Eye (tissue), 1 donor: ENCODE measurements at places on chromosomes 4 and X.
A peak's percentile ranks its signal among the peaks of the same experiment; 100 is the strongest.

- no peak for DNase-seq
Observed at GRCh38 chr4:2368746-2369437, 49.6 kb downstream of the ZFYVE28 start.

DNA sequence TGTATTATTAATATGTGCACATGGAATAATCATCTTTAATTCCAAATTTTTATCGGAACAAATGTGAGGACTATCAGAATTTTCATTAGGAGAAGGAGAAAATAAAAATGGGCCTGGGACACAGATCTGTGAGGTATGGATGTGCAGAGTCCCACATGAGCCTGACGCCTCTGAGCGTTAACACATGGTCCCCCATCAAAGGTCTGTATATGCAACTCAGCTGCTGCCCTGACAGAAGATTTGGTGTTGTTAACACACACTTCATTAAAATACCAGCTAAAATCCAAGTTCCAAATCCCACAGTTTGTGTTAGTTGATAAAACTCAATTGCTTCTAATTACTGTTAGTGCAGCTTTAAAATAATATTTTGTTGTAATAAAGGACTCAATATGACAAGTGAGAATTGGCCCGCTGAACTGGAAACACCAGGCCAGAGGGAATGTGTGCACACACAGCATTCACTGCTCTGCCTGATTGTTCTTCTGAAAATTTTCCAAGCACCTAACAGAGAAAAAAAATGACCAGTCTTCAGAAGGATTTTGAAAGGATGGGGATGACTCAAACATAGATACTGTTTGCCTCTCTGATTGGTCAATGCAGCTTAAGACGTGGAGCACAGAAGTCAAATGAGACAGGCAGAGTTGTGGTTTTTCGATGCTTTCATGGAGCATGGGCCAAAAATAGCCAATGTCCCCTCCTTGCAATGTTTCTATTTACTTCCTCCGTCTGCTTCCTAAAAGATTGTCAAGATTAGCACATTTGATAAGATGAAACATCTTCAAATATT lies 266.6 kb downstream of the NKX6-1 start:
- DNase-seq = peak; percentile 31

GRCh38 chr4:24249972-24250371 lies 334.4 kb downstream of the DHX15 start:
- DNase-seq = no peak

- no peak for DNase-seq
Observed at GRCh38 chrX:152896450-152896849, 1.4 kb upstream of the ZNF185 start.

DNA sequence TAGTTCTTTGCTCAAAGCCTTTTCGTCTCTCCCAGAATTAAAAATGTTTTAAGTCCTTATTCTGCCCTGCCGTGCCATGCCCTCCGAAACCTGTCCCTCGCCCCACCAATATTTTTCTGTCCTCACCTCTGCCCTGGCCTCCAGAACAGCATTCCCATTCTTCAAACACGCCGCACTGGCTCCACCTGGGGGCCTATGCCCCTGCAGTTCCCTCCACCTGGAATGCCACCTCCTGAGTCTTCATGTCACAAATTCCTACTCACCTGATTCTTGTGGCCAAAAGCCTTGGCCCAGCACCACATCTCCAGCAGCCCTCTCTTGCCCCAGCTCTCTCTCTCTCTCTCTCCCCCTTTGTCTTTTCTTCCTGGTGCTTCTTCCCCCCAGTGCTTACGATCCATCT lies 91.6 kb downstream of the APBB2 start:
- no peak for DNase-seq

DNA sequence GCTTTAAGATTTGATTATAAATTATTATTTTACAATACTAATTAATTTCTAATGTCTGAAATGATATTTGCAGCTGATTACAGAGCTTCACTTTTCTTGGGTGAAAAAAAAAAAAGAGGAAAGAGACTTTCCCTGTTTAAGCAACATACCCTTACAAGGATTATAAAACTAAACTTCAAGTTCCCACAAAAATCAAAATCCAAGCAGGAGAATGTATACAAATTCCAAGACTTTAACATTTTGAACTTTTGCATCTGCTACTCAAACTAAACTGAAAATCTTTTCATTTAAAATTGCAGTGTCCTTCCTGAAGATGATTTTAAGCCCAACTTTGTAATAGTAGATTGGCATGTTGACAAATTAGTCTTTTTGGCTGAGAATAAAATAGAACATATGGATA lies 742.4 kb upstream of the INTU start:
- no peak for DNase-seq

DNA sequence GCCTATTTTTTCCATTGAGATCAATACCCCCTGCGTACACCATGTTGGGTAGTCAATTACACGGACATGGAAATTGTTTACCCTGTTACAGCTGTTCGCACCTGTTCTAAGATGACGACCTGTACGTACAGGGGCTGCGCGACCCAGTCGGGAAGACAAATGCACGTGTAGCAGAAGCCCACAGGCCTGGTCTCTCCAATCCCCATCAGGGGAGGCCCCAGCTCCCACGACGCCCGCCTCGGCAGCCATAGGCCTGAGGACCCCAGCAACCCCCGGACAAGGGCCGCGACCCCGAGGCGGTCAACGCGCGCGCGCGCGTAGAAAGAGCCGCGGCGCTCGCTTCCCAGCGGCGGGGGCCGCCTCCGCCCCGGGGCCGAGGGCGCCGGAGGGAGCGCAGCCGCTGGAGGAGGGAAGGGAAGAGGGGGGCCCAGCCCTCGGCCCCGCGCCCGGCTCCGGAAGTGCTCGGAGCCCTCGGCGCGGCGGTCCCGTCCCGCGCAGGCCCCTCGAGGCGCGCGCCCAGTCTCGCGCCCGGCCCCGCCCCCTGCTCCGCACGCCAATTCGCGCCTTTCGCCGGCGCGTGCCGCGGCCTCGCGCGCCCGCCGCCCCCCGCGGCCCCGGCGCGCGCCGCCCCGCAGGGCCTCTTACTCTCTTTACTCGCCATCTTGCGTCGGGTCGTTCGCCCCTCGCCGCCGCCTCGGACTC lies 618 bp downstream of the RBBP7 start:
- no peak for DNase-seq

DNA sequence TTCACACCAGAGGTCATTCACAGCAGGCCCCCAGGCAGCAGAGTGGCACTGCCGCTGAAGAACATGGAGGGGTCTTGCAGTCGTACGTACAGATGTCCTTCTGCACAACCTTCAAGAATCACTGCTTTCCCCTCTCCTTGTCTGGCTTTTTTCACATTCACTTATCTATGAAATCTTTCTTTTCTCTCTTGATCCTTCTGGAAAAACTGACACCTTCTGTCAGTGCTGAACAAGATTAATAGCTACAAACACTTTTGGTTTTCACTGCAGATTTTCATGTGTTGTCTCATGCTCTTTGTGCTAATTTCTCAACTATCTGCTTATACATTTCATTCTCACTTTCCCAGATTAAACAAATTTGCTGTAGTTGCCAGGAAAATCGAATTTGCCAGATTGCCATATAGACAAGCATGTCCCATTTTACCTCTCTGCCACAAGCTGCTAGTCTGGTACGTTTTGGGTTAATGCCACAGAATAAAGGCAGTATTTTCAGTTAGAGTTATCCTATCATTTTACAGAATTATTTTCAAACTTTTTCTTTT lies 83.1 kb downstream of the RPS3A start:
- DNase-seq = no peak

- DNase-seq = no peak
Observed at GRCh38 chr4:34943741-34944386, 1300.5 kb downstream of the ARAP2 start.

GRCh38 chrX:13059637-13060499 lies 15.4 kb upstream of the FAM9C start:
- no peak for DNase-seq

DNA sequence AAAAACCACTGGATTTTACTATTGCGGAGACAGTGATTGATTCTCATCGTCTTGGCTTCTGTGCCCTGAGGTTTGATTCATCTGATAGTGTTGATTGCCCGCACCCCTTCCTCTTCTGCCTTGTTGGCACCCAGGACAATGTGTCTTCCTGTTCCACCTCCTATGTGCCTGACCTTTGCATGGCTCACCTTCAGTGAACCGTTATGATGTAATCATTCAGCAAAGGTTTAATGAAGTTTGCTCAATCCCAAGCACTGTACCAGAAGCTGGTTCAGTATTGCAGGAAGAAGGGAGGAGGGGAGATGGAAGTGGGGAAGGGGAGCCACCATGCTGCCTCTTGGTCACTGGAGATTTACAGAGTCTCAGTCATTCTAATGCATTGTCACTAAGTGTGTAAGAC lies 36.3 kb downstream of the PDGFRA start:
- DNase-seq = no peak

GRCh38 chr4:1004557-1005485 lies 6.6 kb upstream of the FGFRL1 start:
- DNase-seq = no peak

GRCh38 chrX:13008189-13008533 lies 33.3 kb downstream of the TMSB4X start:
- DNase-seq = no peak

DNA sequence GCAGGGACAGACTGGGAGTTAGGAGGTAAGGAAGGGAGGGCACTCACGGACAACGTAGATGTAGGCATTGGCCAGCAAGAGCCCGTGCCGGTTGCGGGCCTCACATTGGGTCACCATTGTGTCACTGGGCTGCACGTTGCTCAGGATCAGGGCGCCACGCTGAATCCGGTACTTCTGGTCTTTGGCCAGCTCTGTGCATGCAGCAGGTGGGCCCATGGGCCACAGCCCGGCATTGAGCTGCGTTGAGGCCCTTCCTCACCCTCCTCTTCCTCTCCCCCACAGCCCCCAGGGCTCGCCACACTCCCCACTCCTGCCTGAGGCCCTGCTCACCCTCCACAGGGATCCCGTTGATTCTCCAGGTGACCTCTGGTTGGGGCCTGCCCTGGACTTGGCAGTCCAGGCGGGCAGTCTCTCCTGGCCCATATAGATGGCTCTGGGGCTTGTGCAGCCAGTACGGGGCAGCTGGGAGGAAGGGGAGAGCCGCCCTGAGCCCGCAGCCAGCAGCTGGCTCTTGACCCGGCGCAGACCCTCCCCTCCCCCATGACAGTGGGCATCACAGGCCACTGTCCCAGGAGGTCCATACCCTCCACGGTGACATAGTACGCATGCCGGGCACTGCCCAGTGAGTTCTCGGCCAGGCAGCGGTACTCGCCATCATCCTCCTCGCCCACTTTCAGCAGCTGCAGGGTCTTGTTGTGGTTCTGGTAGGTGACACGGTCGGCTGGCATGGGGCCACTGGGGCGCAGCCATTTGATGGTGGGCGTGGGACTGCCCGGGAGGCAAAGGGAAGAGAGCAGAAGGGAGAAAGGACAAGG lies 16.3 kb downstream of the L1CAM start:
- DNase-seq = no peak

DNA sequence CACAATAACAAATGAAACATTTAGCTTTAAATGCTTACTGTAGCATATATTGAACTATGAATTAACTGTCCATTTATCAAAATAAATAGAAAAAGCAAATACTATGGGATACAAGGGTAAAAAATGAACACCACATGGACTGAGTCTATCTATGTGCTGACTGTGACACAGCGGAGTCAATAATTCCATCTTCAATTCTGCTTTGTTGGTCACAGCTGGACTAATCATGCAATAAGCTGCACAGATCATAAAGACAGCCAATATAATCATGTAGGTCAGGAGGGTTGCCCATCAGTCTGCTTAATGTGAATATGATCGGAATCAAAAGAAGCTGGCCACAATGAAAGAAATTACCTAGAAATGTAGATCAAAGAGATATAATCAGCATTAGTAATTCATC lies 95.7 kb upstream of the FAM47A start:
- peak; percentile 1 for DNase-seq

DNA sequence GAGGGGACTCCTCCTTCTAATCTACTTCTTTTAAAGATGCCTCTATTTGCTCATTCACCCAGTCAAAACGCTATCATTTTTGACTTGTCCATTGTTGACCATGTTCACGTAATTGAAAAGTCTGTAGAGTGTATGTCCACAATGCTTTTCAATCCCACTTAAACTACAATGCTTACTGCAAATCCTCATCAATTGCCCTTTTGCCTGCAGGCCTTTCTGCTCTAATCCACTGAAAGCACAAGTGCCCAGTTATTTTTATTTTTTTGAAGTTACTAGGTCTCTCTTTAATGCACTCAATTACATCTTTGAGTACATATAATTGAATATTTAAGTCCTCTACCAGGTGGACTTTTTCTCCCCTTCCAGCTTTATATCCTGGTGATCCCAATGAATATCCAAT lies 437.4 kb downstream of the PDGFC start:
- DNase-seq = no peak

DNA sequence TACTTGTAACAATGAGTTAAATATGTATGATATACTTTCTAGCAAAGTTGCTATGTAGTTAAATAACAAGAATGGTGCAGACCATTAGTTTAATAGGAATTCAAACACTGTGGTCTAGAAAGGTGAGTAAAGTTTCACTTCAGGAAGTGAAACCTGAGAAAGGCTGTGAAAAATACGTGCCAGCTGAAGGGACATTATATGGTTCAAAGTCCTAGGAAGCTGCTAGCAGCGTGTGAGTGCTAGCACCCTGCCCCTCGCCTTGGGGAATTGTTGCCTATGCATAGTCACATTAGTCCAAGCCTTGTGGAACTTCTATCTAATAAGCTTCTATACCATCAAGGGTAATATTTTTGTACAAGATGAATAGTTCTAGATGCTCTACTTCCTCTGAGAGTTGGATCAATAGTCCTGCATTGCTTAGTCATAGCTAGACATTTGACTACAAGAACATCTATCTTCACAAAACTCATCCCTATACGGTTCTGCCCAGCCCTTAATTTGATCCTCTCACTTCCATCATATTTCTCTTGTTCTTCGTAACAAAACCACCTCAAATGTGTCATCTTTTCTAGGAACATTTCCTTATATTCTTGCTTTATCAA lies 45.8 kb upstream of the ARSJ start:
- DNase-seq = no peak

DNA sequence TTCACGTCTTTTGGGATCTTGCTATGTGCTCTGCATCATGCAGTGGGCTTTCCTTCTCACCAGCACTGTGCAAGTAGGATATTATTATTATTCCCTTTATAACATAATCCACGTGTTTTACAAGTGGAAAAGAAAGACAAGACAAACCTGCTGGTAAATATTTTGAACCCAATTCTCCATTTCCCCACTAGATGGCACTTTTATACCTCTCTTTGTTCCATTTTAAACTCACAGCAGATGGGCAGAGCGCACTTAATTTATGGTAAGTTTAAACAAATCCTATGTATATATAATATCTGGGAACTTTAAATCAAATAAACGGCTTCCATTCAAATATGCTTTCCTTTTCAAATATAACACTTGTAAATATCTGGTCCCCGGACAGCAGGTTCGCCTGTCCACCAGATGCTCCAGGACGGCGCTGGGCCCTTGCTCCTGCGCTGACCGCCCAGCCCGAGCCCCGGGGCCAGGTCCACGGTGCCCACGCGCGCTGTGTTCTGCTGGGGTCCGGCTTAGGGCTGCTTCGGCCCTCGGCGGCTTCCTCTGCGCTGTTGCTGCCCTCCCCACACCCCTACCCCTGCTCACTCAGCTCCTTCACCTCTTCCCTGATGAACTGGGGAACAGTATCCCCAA lies 31.1 kb downstream of the F11 start:
- peak; percentile 93 for DNase-seq

DNA sequence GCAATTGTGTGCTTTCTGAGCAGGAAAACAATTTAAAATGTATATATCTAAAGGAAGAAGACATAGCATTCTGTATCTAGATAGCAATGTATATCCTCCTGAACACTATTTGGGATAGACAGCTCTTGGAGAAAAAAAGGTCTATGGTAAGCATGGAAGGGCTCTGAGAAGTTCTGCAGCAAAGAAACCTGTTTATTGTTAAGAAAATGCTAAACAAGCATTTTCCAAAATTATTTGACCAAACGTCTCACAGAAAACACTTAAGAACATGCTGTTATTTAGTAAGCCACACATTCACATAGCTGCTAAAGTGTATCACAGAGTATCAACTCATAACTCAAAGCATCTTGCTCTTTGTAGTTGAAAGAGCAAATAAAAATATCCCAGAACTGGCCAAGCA lies 67.9 kb downstream of the SH3RF1 start:
- DNase-seq = no peak
